NCI-H2081 (cell line): ENCODE measurements at places on chromosomes 11 and 22.
A peak's percentile ranks its signal among the peaks of the same experiment; 100 is the strongest.

GRCh38 chr11:126268361-126268707 lies 361 bp downstream of the SRPRA start:
- no peak for DNase-seq

- no peak for DNase-seq
Measured at GRCh38 chr11:45237711-45238315, 48.3 kb downstream of the SYT13 start.

DNA sequence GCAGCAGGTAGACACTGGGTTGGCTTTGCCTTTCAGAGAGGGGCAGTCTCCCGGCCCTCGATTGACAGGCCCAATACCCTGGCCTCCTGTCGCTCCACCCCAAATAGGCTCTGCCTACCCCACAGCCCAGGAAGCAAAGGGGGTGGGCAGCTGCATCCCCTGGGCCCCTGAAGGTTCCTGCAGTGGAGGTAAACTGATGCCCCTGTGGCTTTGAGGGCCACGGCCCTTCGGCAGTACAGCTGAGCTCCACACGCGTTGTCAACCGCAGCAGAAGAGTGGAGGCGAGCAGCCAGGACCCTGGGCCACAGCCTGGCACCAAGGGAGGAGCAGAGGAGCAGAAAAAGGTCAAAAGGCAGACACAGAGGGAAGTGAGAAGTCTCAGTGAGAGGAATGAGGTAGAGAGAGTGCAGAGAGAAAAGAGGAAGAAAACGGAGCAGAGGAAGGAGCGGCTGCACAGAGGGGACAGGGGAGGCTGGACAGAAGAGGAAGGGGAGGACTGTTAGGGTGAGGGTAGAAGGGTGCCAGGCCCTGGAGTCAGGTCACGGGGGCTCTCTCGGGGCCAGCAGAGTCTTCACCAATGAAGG lies 64.0 kb downstream of the SLC22A12 start:
- no peak for DNase-seq

GRCh38 chr11:64295760-64296159 lies 4.4 kb upstream of the CATSPERZ start:
- no peak for DNase-seq

GRCh38 chr22:49921508-49922278 lies 3.3 kb downstream of the CRELD2 start:
- no peak for DNase-seq

DNA sequence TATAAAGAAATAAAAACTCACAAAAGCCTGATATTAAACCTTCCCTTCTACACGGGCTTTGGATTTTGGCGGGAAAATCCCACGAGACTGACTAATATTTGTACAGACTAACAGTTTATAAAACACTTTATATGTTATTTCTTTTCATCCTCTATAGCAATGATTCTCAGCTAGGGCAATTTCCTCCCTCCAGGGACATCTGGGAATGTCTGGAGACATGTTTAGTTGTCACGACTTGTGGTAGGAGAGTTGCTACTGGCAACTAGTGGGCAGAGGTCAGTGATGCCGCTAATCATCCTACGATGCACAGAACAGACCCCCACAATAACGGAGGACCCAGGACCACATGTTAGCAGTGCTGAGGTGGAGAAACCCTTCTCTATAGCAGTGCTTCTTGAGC lies 304.8 kb upstream of the PITPNB start:
- DNase-seq: no peak

DNA sequence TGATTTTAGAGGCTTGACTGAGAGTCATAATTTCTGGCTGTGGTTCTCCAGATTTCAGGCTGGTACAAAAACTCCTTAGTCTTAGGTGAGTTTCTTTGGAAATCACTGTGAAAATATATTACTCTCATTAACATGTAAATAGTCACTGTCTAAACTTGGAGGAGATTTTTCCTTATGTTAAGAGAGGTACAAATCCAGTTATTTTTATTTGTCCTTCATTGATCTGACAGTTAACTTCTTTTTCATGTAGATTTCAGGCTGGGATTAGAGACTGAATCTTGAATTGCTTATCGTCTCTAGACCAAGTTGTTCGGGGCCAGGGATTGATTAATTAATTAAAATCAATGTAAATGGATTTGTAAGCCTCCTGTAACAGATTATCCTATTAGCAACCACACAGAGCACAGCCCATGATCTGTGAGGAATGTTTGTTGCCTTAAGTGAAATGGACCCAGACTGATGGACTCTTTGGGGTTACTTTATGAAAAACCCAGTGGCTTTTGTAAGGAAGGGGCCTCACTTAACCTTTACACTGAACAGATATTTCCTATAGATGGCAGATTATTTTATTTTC lies 21.1 kb downstream of the TEAD1 start:
- no peak for DNase-seq

GRCh38 chr11:61718046-61718531 lies 34.3 kb upstream of the MYRF start:
- no peak for DNase-seq

DNA sequence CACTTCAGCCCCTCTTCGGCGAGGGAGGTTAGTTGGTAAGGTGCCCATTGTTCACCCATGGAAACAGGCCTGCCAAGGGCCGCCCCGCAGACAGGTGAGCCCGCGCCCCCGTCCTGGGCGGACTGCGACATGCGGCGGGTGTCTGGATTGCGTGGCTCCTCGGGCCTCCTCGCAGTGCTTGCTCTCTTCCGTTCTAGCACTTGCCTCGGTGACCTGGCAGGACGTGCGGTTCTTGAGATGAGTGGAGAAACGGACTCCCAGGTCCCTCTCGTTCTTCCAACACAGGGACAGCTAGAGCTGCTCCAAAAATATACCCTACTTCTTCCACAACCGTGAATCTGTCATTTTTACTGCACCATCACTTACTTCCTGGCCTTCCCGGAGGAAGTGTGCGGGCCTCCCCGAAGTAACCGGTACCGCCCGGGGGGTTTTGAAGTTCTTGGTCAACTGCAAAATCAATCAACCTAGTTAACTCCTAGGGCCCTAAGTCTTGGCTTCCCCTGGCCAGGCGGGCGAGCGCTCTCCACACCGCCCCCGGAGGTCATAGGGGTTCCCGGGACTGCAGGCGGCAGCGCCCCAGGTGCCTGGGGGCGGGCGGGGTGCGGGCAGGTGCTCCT lies 745 bp upstream of the ZBTB44 start:
- peak; percentile 51 for DNase-seq

DNA sequence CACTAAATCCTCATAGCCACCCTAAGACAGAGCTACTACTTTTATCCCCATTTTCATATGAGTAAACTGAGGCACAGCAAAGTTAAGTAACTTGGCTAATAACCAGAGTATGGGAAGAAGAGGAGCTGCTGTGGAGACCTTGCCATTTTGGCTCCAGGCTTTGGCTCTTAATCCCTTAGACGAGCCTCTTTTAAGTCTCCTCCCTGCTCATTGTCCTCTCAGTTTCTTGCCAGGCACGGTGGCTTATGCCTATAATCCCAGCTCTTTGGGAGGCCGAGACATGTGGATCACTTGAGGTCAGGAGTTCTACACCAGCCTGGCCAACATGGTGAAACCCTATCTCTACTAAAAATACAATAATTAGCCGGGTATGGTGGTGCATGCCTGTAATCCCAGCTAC lies 78.6 kb downstream of the PRR5L start:
- DNase-seq: no peak

DNA sequence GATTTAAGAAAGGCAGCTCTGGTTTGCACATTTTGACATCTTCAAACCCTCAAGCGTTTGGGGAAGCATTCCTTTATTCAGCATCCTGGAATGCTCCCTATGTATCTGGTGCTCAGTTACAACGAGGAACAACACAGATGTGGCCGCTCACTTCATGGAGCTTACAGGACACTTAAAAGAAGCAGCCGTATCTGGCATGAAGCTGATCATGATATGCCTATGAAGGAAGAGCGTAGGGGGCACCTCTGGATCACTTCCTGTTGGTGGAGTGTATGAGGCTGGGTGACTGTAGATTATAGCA lies 72.3 kb upstream of the TP53I11 start:
- DNase-seq: no peak

GRCh38 chr11:62012451-62012831 lies 45.0 kb upstream of the FTH1 start:
- no peak for DNase-seq

DNA sequence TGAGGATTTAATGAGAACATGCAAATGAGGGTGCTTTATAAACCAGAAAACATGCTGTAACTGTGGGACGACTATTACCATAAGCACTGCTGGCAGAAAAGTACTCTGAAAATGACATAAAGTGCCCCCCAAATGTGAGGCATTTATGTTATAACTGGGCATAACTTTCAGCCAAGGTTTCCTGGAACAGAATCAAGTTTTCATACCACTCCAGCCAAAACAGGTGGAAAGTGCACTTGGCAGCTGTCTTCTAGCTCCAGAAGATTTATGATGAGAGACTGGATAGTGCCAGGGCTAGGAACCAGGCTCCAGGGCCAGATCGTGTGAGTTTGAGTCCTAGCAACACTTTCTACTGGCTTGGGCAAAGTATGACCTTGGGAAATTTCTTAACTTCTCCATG lies 339.2 kb downstream of the TENM4 start:
- no peak for DNase-seq

DNA sequence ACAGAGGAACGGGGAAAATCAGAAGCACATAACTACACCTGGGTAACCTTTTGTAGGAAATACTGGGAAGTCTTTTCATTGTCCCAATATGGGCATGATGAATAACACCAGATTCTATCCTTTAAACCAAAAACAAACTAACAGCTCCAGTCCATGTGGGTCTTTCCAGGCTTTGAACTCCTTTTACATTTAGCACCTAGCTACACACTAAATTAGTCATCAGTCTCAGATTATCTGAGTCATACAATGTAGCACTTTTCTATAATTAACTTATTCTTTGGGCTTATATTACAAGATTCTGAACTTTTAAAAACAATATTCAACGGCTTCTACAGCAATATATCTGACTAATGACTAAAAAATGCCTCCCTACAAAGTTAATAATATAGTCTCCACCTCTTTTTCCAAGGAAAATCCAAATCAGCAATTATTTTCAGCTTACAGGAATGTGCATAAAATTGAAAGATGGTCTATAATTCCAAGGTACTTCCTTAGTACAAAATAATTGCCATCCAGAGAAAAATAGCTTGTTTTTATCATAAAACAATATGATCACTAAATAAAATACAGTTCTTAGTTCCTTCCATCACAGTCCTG lies 26.3 kb downstream of the STK33 start:
- DNase-seq: no peak

DNA sequence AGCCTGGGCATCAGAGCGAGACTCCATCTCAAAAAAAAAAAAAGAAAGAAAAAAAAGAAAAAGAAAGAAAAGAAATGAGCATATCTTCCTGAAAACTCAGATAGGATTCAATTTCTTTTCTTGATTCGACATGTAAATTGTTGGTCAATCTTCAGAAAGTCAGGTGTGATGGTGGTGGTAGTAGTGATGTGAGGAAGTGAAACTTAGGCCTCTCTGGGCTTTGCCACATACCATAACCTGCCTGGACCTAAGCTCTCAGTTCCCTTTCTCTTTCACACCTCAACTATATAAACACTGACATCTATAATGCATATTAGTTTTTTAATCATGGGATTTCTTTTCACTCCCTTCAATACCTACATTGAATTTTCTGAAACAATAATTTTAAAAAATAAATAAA lies 98.0 kb upstream of the TBCEL start:
- no peak for DNase-seq

DNA sequence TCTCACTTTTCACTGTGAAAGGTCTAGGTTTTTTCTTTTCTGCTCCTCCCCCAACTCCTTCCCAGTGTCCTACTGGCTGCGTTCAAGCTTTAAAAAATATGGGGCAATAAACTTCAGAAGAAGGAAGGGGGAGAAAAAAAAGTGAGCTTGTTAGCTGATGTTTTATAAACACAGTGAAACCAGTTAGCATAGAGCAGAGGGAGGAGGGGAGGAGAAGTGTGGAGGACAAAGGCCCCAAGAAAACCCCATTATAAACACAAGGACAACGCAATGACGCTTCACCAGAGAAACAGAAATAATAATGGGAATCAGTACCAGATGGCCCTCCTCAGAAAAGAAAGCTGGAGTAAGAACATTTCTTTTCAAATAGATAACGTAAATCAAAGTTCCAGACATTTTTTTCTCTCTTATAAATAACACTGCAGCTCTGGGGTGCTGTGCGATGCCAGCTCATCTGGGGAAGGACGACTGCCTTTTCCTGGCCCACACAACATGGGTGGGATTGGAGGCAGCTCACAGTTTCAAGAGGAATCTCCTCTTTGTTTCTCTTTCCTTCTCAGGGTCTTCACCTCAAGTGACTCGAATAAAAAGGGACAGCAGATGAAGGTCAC lies 235.4 kb upstream of the NARS2 start:
- no peak for DNase-seq

GRCh38 chr11:45771566-45772448 lies 33.1 kb upstream of the SLC35C1 start:
- peak; percentile 85 for DNase-seq

DNA sequence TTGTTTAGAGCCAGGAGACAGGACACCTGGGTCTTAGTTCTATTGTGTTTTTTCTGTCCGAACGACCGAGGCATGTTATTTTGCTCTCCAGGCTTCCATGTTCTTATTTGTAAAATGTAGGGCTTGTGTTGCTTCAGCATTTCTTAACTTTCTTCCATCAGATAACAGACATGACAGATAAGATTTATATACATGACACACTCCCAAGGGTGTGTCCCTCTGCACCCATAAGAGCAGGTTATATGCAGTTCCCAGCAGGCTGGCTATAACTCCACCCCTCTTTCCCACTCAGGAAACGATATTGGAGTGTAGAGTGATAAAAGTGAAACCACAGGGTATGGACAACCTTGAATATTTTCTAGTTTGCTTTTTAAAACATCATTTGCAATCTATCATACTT lies 65.8 kb downstream of the APIP start:
- no peak for DNase-seq

- peak; percentile 68 for DNase-seq
Measured at GRCh38 chr11:119323532-119324033, 6.7 kb upstream of the MCAM start.

DNA sequence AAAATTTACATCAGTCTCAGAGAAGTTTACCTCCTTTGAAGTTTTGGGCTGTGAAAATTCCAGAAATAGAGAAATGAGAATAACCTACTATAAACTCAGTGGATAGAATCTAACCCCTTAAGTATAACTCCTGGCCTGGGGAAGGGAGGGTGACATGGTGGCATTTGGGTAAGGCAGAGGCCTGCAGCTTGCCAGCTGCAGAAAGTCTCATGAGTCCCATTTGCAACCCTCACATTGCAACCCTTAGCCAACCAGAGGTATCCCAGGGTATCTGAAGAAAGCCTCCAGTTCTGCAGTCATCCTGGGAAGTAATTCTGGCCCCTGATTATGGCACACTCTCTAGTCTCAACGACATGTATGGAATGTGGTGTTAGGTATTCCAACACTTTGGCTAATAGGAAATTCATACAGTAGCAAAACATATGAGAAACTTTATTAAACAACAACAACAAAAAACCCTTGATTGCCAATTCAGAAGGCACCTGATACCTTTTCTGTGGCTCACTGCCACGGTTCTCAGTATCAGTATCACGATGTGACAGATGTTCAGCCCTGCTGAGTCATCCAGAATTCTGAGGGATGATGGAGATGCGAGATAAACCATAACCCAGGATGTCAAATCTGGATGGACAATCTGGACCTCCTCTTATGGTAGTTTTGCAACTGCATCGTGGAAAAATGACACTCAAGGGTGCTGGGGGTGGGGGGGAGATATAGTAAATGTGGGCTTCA lies 743.4 kb downstream of the NELL1 start:
- DNase-seq: no peak
